ENCODE measurements at places on chromosomes 5 and 9.

- DNase-seq = no peak
Observed at GRCh38 chr5:18393565-18394442, 759.5 kb downstream of the TAF11L14 start.

DNA sequence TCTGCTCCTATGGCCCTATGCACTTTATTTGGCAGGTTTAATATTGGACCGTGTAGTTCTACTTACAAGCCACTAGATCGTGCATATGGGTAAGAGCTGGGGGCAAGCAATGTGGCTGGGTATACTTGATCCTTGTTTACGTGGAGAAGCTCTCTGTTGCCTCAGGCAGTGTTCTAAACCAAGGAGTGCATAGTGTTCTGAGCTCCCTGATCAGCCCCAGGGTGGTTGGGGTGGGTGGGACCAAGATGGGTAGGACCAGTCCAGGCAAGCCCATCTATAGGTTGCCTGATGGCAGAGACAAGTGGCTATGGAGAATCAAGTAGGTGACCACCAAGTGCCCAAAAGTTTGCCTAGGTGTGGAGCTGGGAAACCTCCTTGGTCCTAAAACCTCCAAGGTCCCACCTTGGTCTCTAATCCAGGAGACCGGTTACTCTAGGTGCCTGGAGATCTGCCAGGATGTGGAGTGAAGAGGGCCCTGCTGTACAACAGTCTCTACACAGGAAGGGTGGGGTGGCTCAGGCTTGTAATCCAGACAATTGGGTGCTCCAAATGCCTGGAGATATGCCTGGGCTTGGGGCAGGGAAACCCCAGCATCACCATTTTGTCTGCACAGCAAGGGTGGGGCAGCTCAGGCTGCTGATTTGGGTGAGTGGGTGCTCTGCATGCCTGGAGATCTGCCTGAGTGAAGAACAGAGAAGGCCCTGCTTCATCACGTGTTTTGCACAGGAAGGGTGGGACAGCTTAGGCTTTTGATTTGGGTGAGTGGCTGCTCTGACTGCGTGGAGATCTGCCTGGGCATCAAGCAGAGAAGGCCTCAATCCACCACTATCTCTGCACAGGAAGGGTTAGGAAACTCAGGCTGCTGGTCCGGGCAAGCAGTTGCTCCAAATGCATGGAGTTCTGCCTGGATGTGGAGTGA is 659.8 kb downstream of the TLE4 start:
- DNase-seq = no peak

DNA sequence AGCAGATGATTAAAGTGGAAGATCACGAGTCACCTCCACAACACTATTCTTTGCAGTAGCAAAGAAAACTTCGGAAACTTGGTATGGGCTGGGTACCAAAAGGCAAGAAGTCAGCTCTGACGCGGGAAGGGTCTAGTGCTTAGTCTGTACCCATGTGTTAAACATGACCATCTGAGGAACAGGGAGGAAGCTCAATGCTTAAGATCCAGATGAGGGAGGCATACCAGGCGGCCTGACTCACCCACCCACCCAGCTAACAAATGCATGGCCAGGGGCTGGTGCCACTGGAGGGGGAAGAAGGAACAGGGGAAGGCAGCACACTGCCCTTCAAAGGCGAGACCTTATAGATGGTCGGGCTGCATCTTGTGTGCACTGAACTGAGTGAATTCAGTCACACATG is 41.8 kb downstream of the CAMSAP1 start:
- DNase-seq = no peak

DNA sequence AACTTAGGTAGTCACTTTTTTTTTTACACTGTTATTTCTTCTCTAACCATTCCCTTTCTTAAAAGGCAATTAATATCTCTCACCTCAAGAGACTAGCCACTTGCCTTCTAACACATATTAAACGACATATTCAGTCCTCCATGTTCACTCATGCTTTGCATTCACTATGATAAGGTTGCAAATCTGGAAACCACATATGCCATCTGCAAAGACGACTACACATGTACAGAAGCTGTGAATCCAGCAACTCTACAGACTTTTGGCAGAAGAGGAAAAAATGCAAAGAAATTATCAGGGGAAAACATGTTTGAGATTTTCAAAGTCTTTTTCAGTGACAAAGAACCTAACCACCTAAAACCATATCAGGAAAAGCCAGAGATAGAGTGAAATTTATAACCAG is 112.1 kb downstream of the EPB41L4A start:
- no peak for DNase-seq

DNA sequence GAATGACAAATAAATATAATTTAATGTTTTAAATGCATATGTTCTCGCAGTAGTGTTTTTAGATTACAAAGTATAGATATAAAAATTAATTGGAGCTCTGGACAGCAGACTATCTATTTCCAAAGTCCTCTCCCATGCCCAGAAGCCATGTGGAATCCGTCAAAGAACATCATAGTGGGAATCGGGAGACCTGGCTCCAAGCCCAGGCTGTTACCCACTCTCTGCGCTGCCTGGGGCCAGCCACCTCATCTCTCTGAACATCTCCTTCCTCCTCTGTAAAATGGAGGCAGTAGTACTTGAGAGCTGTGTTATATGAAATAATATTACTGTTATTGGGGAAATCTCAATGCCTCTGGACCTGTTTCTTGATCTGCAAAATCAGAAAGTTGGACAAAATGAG is 58.1 kb upstream of the SLC30A5 start:
- no peak for DNase-seq

DNA sequence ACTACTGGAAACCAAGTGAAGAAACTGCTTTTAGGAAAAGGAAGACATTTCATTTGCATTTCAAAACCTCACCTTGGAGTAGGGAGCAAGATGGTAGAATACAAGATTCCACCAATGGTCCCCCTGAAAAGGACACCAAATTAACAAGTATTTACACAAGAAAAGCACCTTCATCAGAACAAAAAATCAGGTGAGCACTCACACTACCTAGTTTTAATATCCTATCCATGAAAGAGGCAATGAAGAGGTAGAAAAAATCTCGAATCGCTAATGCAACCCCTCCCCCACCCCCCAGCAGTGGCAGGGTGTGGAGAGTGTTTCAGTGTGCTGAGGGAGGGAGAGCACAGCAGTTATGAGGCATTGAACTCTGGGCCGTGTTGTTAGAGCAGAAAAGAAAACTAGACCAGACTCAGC is 1397.0 kb upstream of the C9orf72 start:
- no peak for DNase-seq

GRCh38 chr5:146018514-146019375 is 82.4 kb downstream of the SH3RF2 start:
- no peak for DNase-seq

DNA sequence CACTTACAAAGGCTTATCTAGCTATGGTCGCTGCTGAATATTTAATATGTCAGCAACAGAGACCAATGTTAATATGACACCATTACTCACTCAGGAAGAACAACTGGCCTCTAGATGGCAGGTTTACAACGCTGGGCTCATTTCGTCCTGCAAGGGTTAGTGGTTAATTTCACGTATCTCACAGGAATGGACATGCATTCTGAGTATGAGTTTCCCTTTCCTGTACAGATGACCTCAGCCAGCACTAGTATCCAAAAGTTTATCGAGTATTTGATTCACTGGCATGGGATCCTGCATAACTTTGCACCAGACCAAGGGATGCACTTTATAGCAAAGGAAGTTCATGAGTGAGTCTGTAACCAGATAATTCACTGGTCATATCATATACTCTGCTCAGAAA is 8.7 kb upstream of the TRPC7 start:
- DNase-seq = no peak

GRCh38 chr9:13410566-13411031 is 131.1 kb upstream of the MPDZ start:
- no peak for DNase-seq

GRCh38 chr5:31911291-31912265 is 262.5 kb downstream of the GOLPH3 start:
- no peak for DNase-seq

GRCh38 chr9:110892689-110893088 is 145.6 kb downstream of the LPAR1 start:
- DNase-seq = no peak

DNA sequence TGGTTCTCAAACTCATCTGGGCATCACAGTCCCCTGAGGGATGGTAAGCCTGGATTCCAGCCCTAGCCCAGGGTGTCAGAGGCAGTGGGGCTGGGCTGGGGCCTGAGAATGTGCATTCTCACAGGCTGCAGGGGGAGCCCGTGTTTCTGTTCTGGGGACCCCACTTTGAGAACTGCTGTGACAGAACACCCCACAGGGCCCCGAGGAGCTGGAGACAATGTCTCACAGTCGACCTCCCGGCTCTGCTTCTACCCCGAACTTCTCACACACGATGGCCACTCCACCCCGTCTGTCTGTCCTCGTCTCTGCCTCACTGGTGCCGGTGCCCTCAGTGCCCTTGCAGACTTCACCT is 130.0 kb downstream of the CACNA1B start:
- DNase-seq = no peak

DNA sequence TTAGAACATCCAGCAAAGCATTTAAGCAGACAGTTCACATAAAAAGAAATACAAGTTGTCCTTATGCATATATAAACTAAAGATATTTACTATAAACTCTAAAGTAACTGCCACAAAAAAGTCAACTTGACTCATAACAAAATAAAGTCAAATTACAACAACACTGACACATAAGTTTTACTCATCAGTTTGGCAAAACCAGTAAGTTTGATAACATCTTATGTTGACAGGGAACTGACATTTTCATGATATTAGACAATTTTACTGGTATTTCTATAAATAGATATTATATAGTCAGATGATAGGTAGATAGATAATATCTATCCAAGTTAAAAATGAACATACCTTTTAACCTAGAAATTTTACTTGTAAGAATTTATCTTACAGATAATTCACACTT is 9.9 kb upstream of the TSLP start:
- DNase-seq = no peak

DNA sequence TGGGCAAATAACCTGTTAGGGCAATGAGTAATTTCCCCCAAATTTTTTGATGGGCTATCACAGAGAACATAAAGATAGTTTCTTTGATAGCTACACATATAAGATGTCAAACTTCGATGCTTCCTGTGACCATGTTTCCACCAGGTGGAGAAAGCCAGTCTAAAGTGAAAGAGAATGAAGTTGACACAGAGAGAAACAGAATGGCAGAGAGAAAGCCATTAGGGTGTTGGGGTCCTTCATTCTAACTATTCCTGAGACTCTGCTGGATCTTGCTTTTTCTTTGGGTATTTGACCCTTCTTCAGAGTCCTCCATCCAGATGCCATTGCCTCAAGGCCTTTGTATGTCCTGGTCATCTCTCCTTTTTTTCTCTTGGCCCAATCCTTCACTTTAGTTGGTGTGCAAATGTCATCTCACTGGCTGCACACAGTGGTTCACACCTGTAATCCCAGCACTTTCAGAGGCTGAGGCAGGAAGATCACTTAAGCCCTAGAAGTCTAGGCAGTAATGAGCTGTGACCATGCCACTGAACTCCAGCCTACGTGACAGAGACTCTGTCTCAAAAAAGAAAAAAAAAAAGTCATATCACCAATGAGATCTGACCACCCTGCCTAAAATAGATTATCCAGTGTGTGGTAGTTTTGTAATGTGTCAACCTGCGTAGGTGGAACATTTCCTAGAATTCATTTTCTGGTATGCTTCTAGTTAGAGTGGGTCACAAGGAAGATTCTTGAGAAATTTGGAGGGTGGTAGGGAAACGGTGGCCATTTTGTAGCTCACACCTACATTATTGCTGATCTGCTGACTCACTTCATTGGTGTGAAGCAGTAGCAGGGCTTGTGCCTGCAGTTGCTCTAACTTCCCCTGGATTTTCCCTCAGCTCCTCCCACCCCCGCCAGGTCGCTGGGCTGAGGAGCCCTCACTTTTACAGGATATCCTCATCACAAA is 20.8 kb upstream of the KIF2A start:
- no peak for DNase-seq

DNA sequence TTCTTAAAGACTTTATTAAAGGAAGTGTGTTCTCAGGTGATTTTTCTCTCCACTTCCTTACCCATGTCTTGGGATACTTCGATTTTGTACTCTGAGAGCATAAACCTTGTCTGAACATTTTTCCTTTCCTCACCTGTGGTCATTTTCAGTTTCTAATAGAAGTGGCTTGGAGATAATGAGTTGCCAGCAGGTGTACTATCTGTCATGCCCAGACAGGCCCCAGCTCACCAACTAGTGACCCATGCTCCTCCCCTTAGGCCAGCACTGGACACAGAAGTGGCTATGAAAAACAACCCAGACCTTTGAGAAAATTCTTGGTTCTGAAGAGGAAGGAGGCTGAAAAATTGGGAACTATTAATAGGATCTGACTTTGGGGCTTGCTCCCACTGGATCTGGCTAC is 49.2 kb upstream of the SMIM32 start:
- no peak for DNase-seq

Data from activated gamma-delta T cell (primary cell).